Stimulated activated CD8-positive, alpha-beta memory T cell treated with anti-CD3 and anti-CD28 coated beads, Interleukin-12 subunit alpha, Interleukin-12 subunit beta, amount 100 ng/mL, for 4 hours (primary cell): ENCODE measurements at places on chromosomes 5 and 9.

- DNase-seq: no peak
Observed at GRCh38 chr9:98573749-98574278, 134.9 kb downstream of the GABBR2 start.

DNA sequence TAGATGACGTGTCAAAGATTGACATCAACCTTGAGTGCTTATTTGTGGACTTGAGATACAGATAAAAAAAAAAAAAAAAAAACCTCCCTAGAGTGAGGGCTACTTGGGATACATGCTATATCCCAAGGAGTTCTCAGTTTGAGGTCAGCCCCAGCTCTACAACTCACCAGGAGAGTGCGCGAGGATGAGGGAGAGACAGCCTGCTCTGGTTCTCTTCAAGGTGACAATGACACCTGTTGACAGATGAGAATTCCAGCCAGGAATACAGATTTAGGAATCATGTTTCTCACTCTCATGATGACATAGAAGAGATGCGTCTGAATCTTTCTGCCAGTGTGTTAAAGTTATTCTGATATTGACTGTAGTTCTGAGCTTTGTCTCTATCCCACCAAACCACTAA lies 24.9 kb upstream of the ARHGAP26 start:
- no peak for DNase-seq

DNA sequence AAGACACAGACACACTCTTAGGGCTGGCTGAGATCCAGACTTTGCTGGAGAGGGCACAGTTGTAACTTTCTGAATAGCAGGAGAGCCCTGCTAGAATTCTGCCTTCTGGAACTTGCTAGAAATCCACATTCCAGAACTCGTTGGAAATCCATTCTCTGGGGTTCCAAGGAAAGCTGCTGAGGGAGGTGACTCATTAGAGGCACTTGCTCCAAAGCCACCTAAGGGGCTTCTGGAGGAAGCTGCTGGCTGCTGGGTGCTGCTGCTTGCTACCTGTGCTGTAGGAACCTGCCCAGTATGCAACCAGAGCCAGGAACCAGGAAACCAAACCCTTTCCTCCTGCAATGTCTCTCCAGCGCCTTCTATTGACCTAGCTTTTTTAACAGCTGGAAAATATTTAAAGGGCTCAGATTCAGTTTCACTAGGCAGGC lies 4.1 kb upstream of the TLE4 start:
- DNase-seq: no peak

DNA sequence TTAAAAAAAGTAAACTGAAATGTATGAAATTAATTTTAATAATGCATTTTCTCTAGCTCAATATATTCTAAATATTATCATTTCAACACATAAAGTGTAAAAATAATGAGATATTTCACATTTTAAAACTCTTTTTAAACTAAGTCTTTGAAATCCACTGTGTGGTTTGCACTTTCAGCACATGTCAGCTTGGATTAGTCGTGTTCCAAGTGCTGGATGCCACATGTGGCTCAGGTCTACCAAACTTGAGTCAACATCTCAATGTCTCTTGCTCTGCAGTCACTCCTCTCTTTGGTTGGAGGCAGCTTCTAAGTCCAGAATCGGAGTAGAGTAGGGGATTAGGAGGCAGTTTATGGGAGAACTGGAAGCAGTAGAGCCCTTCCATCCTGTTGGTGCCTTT lies 173.7 kb upstream of the ANKRD55 start:
- DNase-seq: no peak
